ENCODE measurements at places on chromosomes 16 and 17.
A peak's percentile ranks its signal among the peaks of the same experiment; 100 is the strongest.

DNA sequence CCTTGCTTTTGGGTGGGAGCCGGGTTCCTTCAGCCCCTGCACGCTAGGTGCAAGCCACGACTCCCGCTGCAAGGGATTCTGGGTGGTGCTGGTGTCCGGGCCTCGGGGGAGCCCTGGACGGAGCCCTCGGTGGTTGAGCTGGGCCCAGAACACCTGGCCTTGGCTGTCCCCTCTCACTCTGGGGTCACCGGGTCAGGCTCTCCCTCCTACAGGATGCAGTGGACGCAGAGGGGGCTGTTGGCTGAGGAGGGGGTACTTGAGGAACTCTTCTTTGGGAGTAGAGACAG is 27.9 kb upstream of the SLC38A10 start:
- no peak for DNase-seq

- DNase-seq = peak; percentile 59
Measured at GRCh38 chr17:81028506-81028858, 6.5 kb upstream of the BAIAP2 start.

- DNase-seq = no peak
Measured at GRCh38 chr16:55285586-55285985, 38.4 kb upstream of the IRX6 start.

- DNase-seq = no peak
Measured at GRCh38 chr17:82386255-82386831, 14.8 kb downstream of the UTS2R start.

- no peak for DNase-seq
Measured at GRCh38 chr17:44293509-44294226, 14.7 kb upstream of the RUNDC3A start.

DNA sequence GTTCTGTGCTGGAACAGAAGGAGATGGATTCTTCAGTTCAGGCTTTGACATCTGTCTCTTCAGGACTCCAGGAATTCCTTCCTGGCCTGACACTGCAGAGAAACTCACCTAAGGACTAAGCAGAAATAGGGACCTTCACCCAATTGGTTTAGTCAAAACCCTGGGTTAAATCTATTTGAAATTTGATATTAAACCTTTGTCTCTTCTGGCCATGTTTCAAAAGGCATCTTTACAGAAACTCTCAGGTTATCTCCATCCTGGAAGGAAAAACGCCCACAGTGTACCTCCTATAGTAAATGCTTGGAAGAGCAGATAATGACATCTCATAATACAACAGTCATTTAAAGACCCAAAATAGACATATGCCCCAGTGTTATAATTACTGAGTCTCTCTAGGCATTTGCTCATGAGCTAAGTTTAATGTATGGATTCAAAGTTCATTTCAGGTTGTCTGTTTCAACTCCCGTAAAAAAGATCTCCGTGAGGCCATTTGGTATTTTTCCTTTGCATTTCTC is 5.6 kb upstream of the HOXB4 start:
- DNase-seq = no peak

DNA sequence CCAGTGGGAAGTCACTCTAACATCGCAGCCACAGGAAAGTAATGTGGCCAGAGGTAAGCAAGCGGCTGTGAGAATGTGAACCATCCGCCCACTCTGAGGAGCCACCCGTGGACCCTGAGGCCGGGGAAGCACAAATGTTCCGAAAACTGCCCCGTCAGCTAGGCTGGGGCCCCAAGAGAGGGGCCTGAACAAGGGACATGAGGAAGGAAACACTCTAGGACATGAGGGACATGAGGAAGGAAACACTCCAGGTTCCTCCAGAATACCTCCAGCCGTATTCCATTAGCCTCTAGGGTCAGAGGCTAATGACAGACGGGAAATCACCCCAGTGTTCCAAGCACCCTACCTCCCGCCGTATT is 317 bp downstream of the TEFM start:
- no peak for DNase-seq

DNA sequence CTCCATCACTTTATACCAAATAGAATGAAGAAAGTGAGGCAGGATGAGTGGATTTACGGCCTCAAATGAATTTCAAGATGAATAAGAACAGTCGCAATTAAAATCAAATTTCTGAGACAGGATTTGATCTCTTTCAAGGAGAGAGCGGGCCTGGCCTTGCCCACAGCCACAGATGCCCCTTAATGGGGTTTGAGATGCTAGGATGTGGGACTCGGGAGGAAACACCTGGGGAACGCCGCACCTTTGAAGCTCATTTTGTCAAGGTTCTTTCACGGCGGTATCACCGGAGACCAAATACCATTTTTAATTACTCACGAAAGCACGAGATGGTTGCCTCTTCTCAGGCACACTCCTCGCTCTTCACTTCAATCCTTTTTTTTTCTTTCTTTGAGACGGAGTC is 178.1 kb upstream of the SDK2 start:
- DNase-seq = no peak

GRCh38 chr17:29095439-29095838 is 52.5 kb downstream of the PIPOX start:
- no peak for DNase-seq

- no peak for DNase-seq
Measured at GRCh38 chr16:455453-455852, 30.0 kb downstream of the RAB11FIP3 start.

- peak; percentile 66 for DNase-seq
Measured at GRCh38 chr16:30335598-30336474, 19.3 kb downstream of the CD2BP2 start.

All from upper lobe of right lung (tissue), 1 donor.